ENCODE measurements at places on chromosomes 5 and 9.

GRCh38 chr5:14129123-14129522 is 14.0 kb upstream of the TRIO start:
- DNase-seq = no peak
- H3K36me3 ChIP-seq = no peaks in the 10 kb centered on the region
- H3K4me1 ChIP-seq = peaks cover 19% of the 10 kb centered on the region
- H3K27ac ChIP-seq = no peak overlapping the region
- H3K4me3 ChIP-seq = no peak overlapping the region
- H3K27me3 ChIP-seq = peaks cover 11% of the 10 kb centered on the region

GRCh38 chr5:140197023-140197422 is 22.0 kb downstream of the CYSTM1 start:
- no peak overlapping the region for H3K4me3 ChIP-seq
- H3K27ac ChIP-seq = no peak overlapping the region
- peaks cover 3% of the 10 kb centered on the region for H3K27me3 ChIP-seq

- H3K4me1 ChIP-seq = peaks cover 28% of the 10 kb centered on the region
- no peak overlapping the region for H3K27ac ChIP-seq
- no peak overlapping the region for H3K4me3 ChIP-seq
- no peaks in the 10 kb centered on the region for H3K36me3 ChIP-seq
- DNase-seq = no peak
Observed at GRCh38 chr5:42593591-42593990, 163.0 kb upstream of the CCDC152 start.

DNA sequence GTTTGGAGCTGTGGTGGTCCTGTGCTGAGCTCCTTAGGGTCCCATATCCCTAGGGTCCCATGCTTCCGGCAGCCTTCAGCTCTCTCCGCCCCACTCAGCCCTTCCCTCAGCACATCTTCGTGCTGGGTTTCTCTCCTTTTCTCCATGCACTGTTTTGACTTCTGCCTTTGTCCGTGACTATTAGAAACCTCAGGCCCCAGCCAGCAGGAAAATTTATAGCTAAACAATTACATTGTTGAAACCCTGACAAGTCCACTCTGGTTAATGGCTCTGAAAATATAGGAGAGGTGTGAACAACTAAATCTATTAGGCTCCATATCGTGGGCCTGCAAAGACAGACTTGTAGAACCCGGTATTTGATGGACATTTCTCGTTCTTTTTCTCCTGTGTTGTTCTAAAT is 523.7 kb downstream of the CCDC171 start:
- H3K4me1 ChIP-seq = peaks cover 10% of the 10 kb centered on the region
- DNase-seq = no peak
- H3K4me3 ChIP-seq = no peak overlapping the region
